ENCODE measurements at places on chromosomes 7 and 10. TPM values are rescaled to one million over a fixed set of nuclear protein-coding genes. Genes with fewer than 3 reads are reported as not detected.

The OPN1SW gene
- not detected for total RNA-seq

The ITPRID1 gene
- total RNA-seq, result not detected

The VGF gene
- 0.24 TPM for total RNA-seq

The ZNF138 gene
- 3.4 TPM for total RNA-seq

The CALN1 gene
- under 0.01 TPM for total RNA-seq

The SCART1 gene
- total RNA-seq, result 1.4 TPM

Data from tracheal epithelial cell (primary cell).